ENCODE measurements at places on chromosomes 1 and 21. TPM values are rescaled to one million over a fixed set of nuclear protein-coding genes. Genes with fewer than 3 reads are reported as not detected.

- H3K4me3 ChIP-seq, result no peak overlapping the region
- peaks cover 11% of the 10 kb centered on the region for H3K36me3 ChIP-seq
- H3K27ac ChIP-seq, result no peak overlapping the region
- H3K4me1 ChIP-seq, result peaks cover 7% of the 10 kb centered on the region
- no peaks in the 10 kb centered on the region for H3K27me3 ChIP-seq
These were observed 2.7 kb downstream of the HUNK start for GRCh38 chr21:31875496-31876015.

Gene SEMA4A
- 6.9 TPM for total RNA-seq

- H3K27ac ChIP-seq, result no peak overlapping the region
These were observed 53.6 kb upstream of the ZNF644 start for GRCh38 chr1:91075233-91076135.

Gene TTC22
- 17.2 TPM for total RNA-seq

Gene MAD2L2
- total RNA-seq, result 23.4 TPM

DNA sequence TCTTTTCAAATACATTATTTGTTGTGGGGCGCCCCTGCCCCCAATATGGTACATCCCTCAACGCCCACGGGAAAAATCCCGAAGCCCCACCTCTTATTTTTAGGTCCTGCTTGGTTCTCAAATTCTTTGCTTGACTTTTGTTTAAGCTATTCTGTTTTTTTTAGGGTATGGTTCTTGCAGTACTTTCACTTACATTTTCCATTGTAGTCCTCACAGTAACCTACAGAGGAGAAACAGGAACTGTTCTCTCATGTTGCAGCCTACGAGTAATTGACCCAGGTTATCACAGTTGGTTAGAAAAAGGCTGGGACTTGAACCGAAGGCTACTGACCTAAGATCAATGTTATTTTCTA is 697 bp upstream of the C21orf91 start:
- H3K36me3 ChIP-seq, result peaks cover 21% of the 10 kb centered on the region
- H3K4me1 ChIP-seq, result no peaks in the 10 kb centered on the region
- no peak for DNase-seq
- H3K27ac ChIP-seq, result peak overlapping the region; percentile 100

DNA sequence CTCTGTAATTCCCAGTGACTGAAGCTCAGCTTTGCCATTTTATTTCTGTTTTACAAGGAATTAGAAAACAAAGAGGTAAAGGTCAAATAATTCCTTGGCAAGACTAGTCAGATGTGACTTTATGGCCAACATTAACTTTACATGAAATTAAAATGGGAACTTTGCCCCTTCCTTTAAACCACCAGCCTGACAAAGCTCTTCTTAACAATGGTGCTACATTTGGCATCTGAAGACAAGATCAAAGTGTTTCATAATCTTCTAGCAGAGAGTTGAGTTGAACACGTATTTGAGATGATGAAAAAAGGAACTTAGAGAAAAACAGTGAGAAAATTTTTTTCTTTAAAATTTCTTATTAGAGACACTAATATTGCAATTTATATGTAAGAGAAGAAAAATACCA is 193.8 kb downstream of the AK5 start:
- peaks cover 14% of the 10 kb centered on the region for H3K27me3 ChIP-seq
- no peak overlapping the region for H3K27ac ChIP-seq
- H3K4me3 ChIP-seq, result no peak overlapping the region
- no peaks in the 10 kb centered on the region for H3K36me3 ChIP-seq

GRCh38 chr1:211935448-211935970 is 99.8 kb downstream of the INTS7 start:
- no peaks in the 10 kb centered on the region for H3K27me3 ChIP-seq
- peak overlapping the region; percentile 19 for H3K27ac ChIP-seq
- DNase-seq, result no peak

DNA sequence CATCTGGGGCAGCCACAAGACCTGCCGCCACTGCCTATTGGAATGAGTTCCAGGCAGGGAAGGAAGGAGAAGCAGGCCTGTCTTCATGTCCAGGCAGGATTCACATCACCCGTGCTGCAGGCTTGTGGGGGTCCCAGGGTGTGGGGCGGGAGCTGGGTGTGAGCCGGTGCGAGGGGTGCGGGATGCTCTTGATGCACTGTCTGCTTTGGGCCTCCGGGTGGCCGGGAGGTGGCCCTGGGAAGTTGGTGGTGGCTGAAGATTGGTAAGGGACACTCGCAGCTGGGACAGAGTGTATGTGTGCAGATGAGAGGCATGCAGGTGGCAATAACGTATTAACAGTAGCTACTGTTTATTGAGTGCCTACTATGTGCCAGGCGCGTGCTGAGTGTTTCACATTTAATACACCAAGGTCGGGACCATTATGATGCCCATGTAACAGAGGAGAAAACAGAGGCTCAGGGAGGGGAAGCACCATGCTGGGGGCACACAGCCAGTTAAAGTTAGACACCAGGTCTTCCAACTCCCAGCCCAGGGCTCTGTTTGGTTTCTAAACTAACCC is 3.3 kb downstream of the CROCC start:
- H3K4me3 ChIP-seq, result no peak overlapping the region
- no peaks in the 10 kb centered on the region for H3K4me1 ChIP-seq
- no peaks in the 10 kb centered on the region for H3K27me3 ChIP-seq
- H3K36me3 ChIP-seq, result no peaks in the 10 kb centered on the region

GRCh38 chr1:1397839-1398523 is 1.2 kb downstream of the CCNL2 start:
- DNase-seq, result no peak
- H3K36me3 ChIP-seq, result peaks cover 81% of the 10 kb centered on the region
- no peaks in the 10 kb centered on the region for H3K27me3 ChIP-seq
- peak overlapping the region; percentile 79 for H3K27ac ChIP-seq
- H3K4me1 ChIP-seq, result no peaks in the 10 kb centered on the region

Gene PLA2G4A
- total RNA-seq, result 29.8 TPM

DNA sequence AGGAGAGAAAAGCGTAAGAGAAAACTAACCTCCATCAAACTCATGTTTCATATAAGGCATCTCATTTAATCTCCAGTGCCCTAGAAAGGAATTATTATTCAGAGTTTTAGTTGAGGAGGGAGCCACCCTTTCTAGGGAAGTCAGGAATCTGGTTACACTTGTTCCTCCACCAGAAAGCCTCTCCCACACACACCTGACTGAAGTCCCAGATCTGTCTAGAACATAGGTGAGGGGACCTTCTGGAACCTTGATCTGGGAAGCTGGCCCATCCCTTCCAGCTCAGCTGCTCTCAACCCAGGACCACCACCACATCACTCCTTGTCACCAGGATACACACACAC is 1.9 kb upstream of the DENND2D start:
- H3K36me3 ChIP-seq, result peaks cover 38% of the 10 kb centered on the region
- H3K27ac ChIP-seq, result peak overlapping the region; percentile 68
- peaks cover 50% of the 10 kb centered on the region for H3K4me1 ChIP-seq
- peak overlapping the region; percentile 56 for H3K4me3 ChIP-seq

Gene OVAAL
- total RNA-seq, result not detected

Gene SLC6A17
- total RNA-seq, result 0.24 TPM

- no peak overlapping the region for H3K4me3 ChIP-seq
- DNase-seq, result no peak
- no peak overlapping the region for H3K27ac ChIP-seq
- H3K36me3 ChIP-seq, result no peaks in the 10 kb centered on the region
- H3K4me1 ChIP-seq, result no peaks in the 10 kb centered on the region
These were observed 11.1 kb downstream of the KRTAP24-1 start for GRCh38 chr21:30271611-30272010.

DNA sequence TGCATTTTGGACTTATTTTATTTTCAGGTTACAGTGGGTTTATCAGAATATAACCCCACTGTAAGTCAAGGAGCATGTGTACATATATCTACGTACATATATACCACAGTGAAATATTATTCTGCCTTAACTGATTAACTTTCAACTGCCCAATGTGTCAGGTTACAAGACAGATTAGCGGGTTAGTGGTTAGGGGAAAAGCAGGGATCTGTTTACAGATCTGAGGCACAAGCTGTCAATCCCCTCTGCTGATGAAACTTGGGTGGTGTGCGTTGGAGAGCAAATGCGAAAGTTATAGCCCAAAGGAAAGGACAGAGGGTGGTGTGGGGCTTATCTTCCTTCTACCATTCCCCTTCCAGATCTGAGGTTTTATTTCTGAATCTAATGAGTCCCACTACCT is 238.2 kb upstream of the KCNK2 start:
- H3K27me3 ChIP-seq, result no peaks in the 10 kb centered on the region
- no peaks in the 10 kb centered on the region for H3K36me3 ChIP-seq
- no peak for DNase-seq
- H3K27ac ChIP-seq, result no peak overlapping the region
- no peak overlapping the region for H3K4me3 ChIP-seq
- peaks cover 8% of the 10 kb centered on the region for H3K4me1 ChIP-seq

GRCh38 chr1:178510155-178510554 is 2.8 kb upstream of the TEX35 start:
- H3K27me3 ChIP-seq, result no peaks in the 10 kb centered on the region
- H3K27ac ChIP-seq, result no peak overlapping the region

Gene DIRAS3
- 8.1 TPM for total RNA-seq

DNA sequence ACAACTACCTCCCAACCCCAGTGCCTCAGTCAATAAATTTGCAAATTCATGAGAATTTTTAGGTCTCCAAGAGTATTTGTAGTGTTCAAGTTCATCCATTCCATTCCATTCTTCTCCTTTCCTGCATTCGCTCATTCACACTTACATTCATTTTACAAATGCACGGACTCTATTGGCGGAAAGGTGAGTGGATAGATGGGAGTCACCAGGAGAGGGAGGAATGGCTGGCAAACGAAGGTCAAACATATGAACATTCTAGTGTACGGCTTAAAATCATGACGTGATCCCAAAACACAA is 2.5 kb downstream of the LORICRIN start:
- DNase-seq, result no peak
- peaks cover 94% of the 10 kb centered on the region for H3K27me3 ChIP-seq
- H3K36me3 ChIP-seq, result no peaks in the 10 kb centered on the region

Gene ANKRD34A
- 0.27 TPM for total RNA-seq

DNA sequence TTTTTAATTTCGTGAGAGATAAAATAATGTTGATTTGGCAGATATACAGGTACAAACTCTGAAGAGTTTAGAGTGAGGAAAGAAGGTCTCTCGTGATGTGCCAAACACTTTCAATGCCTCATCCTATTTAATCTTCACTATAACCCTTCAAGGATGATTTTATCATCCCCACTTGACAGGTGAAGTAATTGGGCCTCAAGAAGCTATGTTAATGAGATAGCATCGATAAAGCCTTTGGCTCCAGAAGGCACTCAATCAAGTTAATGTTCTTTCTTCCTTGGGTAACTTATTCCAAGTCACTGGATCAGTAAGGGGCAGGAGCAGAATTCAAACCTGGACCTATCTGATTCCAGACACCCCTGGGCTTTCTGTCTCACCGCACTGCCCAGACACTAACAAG is 7.2 kb downstream of the LMOD1 start:
- no peak for DNase-seq
- peaks cover 25% of the 10 kb centered on the region for H3K27me3 ChIP-seq
- H3K4me3 ChIP-seq, result no peak overlapping the region
- no peak overlapping the region for H3K27ac ChIP-seq
- peaks cover 6% of the 10 kb centered on the region for H3K4me1 ChIP-seq

DNA sequence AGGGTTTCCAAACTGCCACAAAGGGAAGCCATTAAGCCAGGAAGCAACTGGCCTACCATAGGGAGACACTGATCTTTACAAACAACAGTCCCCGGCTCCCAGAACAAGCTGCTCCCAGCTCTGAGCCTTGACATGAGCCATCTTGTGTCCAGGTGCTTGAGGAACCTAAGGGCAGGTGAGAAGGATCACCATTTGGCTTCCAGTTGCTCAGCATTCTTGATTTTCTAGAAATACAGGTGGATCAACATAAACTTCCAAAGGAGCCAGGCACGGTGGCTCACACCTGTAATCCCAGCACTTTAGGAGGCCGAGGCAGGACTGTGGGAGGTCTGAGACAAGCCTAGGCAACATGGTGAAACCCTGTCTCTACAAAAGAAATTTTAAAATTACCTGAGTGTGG is 21.6 kb downstream of the ZBTB17 start:
- no peak for DNase-seq
- peaks cover 8% of the 10 kb centered on the region for H3K4me1 ChIP-seq
- H3K27ac ChIP-seq, result no peak overlapping the region
- no peak overlapping the region for H3K4me3 ChIP-seq

GRCh38 chr21:21818898-21819297 is 820.7 kb downstream of the NCAM2 start:
- H3K36me3 ChIP-seq, result no peaks in the 10 kb centered on the region
- H3K4me1 ChIP-seq, result no peaks in the 10 kb centered on the region
- no peak for DNase-seq
- no peak overlapping the region for H3K4me3 ChIP-seq
- no peak overlapping the region for H3K27ac ChIP-seq
- no peaks in the 10 kb centered on the region for H3K27me3 ChIP-seq

GRCh38 chr1:228313536-228314277 is 92.9 kb downstream of the TRIM11 start:
- DNase-seq, result no peak
- H3K27ac ChIP-seq, result no peak overlapping the region
- no peak overlapping the region for H3K4me3 ChIP-seq
- peaks cover 6% of the 10 kb centered on the region for H3K27me3 ChIP-seq

GRCh38 chr1:242427519-242427918 is 97.0 kb downstream of the PLD5 start:
- H3K4me3 ChIP-seq, result no peak overlapping the region
- H3K4me1 ChIP-seq, result no peaks in the 10 kb centered on the region
- H3K27me3 ChIP-seq, result no peaks in the 10 kb centered on the region
- H3K27ac ChIP-seq, result no peak overlapping the region
- H3K36me3 ChIP-seq, result no peaks in the 10 kb centered on the region
- no peak for DNase-seq

- no peak overlapping the region for H3K27ac ChIP-seq
- H3K27me3 ChIP-seq, result no peaks in the 10 kb centered on the region
- H3K4me1 ChIP-seq, result peaks cover 22% of the 10 kb centered on the region
- H3K36me3 ChIP-seq, result peaks cover 28% of the 10 kb centered on the region
- no peak overlapping the region for H3K4me3 ChIP-seq
- no peak for DNase-seq
These were observed 10.4 kb downstream of the LGALS8 start for GRCh38 chr1:236534151-236534651.

Gene TOR1AIP2
- total RNA-seq, result 115 TPM

Gene PGBD5
- total RNA-seq, result 37.8 TPM

- no peaks in the 10 kb centered on the region for H3K27me3 ChIP-seq
- DNase-seq, result no peak
- no peaks in the 10 kb centered on the region for H3K36me3 ChIP-seq
- no peaks in the 10 kb centered on the region for H3K4me1 ChIP-seq
- no peak overlapping the region for H3K4me3 ChIP-seq
These were observed 9.6 kb downstream of the DISC1 start for GRCh38 chr1:231636157-231636556.

Gene ATP5PB
- 149 TPM for total RNA-seq

Gene OR6K3
- not detected for total RNA-seq

Gene OR2G6
- total RNA-seq, result not detected

Gene AIDA
- 46.2 TPM for total RNA-seq

All from Calu3 (cell line).